ENCODE measurements at places on chromosomes 11 and 22. TPM values are rescaled to one million over a fixed set of nuclear protein-coding genes. Genes with fewer than 3 reads are reported as not detected.

GRCh38 chr11:108432783-108433182, 34.5 kb downstream of the C11orf65 start:
- DNase-seq: no peak
- no peaks in the 10 kb centered on the region for H3K27me3 ChIP-seq
- H3K36me3 ChIP-seq: no peaks in the 10 kb centered on the region
- no peak overlapping the region for H3K27ac ChIP-seq
- H3K4me3 ChIP-seq: no peak overlapping the region
- H3K4me1 ChIP-seq: no peaks in the 10 kb centered on the region

The NTM gene
- total RNA-seq: not detected

- H3K27ac ChIP-seq: no peak overlapping the region
- H3K4me1 ChIP-seq: no peaks in the 10 kb centered on the region
- no peak overlapping the region for H3K4me3 ChIP-seq
- H3K36me3 ChIP-seq: no peaks in the 10 kb centered on the region
- no peak for DNase-seq
Observed at GRCh38 chr11:30987819-30988218, 381.7 kb downstream of the DCDC1 start.

GRCh38 chr11:118427707-118428106, 8.6 kb upstream of the KMT2A start:
- no peak overlapping the region for H3K4me3 ChIP-seq
- DNase-seq: no peak

GRCh38 chr11:116831790-116832349, 2.2 kb downstream of the APOC3 start:
- H3K36me3 ChIP-seq: no peaks in the 10 kb centered on the region
- peaks cover 8% of the 10 kb centered on the region for H3K4me1 ChIP-seq
- no peak overlapping the region for H3K27ac ChIP-seq
- no peak for DNase-seq
- H3K27me3 ChIP-seq: no peaks in the 10 kb centered on the region

DNA sequence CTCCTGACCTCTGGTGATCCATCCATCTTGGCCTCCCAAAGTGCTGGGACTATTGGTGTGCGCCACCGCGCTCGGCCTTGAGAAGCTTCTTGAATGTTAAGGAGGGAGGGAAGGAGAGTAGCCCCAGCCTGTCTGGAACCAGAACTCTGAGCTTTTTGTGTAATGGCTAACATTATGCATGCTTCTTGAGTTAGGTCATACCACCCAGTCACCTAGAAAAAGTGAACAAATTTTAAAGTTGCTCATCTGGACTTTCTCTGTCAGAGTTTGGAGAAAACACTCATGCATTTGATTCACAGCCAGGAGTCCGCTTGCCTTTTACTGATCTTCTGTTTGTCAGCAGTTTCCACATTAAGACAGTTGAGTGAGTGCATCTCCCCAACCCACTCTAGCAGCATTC, 82.1 kb downstream of the PPP6R3 start:
- peaks cover 22% of the 10 kb centered on the region for H3K36me3 ChIP-seq
- peaks cover 43% of the 10 kb centered on the region for H3K4me1 ChIP-seq
- peak overlapping the region; percentile 70 for H3K27ac ChIP-seq
- no peak for DNase-seq
- H3K27me3 ChIP-seq: no peaks in the 10 kb centered on the region

DNA sequence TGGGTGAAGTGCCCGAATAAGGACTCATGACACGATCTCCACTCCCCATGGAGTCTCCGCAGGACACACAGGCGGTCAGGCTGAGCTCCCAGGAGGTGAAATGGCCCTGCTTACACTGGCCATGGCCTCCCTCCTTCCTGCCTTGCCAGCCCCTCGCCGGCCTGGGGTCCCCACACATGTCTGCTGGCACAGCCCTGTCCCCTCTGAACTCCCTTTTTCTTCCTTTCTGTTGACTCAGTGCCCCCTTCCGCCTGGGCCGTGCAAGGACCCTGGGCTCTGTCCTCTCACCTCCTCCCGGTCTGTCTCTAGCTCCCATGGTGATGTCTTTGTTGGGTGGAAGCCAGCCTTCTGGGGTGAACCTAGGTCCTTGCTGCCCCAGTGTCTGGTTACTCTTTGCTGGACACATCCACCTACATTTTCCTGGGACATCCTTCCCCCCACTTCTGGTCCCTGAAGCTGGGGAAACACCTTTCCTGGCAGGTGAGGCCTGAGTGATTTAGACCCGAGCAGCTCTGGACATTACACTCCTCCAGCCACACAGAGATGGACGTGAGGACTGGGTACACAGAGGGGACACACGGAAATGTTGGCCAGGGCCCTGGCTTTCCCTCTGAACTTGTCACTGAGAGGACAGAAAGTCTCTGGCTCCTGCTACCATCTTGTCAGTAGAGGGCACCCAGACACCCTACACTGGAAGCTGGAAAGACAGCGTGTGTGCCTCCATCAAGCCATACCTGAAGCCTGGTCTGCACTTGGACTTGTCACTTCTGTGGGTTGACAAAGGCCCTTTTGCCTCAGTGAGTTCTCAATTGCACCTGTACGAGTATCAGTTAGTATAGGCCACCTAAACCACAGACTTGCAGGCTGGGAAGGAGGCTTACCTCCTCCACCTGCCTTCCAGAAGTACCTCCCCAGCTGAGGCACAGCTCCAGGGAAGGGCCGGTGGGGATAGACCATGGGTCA, 864.3 kb downstream of the TBC1D22A start:
- no peak overlapping the region for H3K27ac ChIP-seq
- peaks cover 9% of the 10 kb centered on the region for H3K27me3 ChIP-seq
- H3K4me1 ChIP-seq: no peaks in the 10 kb centered on the region
- H3K36me3 ChIP-seq: no peaks in the 10 kb centered on the region

DNA sequence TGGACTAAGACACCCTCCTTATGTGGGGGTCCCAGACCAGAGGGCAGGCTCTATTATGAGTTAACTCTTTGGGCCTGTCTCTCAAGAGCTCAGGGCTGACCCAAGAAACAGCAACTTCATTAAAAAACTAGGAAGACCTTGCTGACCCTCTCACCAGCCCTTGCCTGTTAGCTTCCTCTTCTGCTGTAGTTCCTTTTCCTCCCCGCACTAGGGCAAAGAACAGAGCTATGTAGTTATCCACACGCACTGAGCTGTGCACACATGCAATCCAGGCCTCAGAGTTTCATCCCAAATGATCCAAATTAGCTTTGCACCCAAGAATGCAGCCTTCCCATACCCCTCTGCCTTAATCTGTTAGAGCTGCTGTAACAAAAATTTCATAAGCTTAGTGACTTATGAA, 539.6 kb upstream of the CADM1 start:
- H3K27me3 ChIP-seq: peaks cover 6% of the 10 kb centered on the region
- H3K4me1 ChIP-seq: no peaks in the 10 kb centered on the region
- H3K27ac ChIP-seq: no peak overlapping the region
- no peak overlapping the region for H3K4me3 ChIP-seq
- no peak for DNase-seq

DNA sequence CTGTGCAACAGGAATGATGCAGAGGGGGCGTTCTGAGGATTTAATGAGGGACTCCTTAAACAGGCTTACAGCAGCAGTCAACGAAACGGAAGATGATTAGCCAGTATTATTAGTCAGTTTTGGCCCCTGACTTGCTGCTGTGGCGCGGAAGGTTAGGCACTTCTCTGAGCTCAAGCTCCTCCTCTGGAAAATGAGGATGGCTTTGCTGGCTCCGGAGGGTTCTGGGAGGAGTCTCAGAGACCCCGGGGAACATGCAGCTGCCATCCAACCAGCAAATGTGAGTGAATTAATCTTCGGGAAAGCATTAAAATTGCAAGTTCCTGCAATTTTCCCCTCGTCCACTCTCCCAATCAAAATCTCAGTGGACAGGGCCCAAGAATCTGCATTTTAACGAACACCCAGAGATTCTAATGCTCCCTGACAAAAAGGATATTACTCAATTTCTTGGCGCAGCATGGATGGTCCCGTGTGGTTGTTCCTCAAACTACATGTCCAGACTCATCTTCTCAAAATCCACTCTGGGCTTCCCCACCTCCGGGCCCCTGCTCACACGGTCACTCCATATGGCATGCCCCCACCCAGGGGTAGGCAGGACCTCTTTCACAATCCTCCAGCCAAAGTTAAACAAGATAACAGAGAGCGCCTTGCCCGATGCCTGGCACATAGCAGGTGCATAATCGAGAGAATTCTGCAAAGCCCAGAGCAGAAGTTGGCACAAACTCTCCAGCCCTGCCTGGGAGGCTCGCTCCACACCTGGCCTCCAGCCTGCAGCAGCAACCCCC, 6.4 kb downstream of the ELFN2 start:
- no peak overlapping the region for H3K27ac ChIP-seq
- H3K36me3 ChIP-seq: peaks cover 9% of the 10 kb centered on the region
- DNase-seq: no peak
- peaks cover 65% of the 10 kb centered on the region for H3K27me3 ChIP-seq
- H3K4me1 ChIP-seq: peaks cover 33% of the 10 kb centered on the region

DNA sequence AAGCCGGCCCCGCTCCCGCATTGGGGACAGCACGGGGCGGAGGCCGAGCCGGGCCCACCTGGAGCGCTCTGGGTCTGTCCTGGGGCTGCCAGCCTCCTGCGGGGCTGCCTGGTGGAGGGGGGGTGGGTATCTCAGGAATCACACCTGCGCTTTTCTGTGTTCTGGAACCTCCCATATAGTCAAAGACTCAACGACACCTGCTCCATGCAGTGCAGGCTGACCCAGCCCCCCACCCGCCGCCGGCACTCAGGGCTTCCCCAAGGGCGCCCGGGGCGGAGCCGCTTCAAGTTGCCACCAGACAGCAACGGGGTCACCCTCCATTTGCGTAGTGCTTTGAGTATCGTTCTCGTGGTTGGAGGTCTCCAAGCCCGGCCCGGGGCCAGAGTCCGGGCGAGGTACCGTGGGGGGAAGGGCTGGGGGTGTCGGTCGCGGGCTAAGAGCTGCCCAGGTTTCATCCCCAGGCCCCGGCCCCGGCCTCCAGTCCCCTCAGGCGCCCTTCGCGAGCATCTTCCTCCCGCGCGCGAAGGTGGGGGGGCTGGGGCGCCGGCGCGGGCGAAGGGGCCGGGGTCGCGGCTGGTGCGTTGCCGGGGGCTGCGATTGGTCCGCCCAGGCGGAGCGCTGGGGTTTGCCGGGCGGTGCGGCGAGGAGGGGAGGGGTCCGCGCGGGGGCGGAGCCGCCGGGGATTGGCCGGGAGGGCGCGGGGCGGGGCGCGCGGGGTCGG, 6.6 kb downstream of the TSPAN4 start:
- H3K4me3 ChIP-seq: peak overlapping the region; percentile 84
- peaks cover 5% of the 10 kb centered on the region for H3K4me1 ChIP-seq
- DNase-seq: peak; percentile 46
- H3K27me3 ChIP-seq: no peaks in the 10 kb centered on the region

The PHRF1 gene
- total RNA-seq: 36.7 TPM

GRCh38 chr11:45905095-45905494, 2.0 kb downstream of the FREY1 start:
- no peak overlapping the region for H3K27ac ChIP-seq
- H3K4me1 ChIP-seq: peaks cover 20% of the 10 kb centered on the region
- H3K4me3 ChIP-seq: no peak overlapping the region

GRCh38 chr22:37062702-37063381, 11.3 kb downstream of the KCTD17 start:
- H3K4me3 ChIP-seq: no peak overlapping the region
- peaks cover 3% of the 10 kb centered on the region for H3K36me3 ChIP-seq
- no peak for DNase-seq
